ENCODE measurements at places on chromosomes 3 and 15.

GRCh38 chr15:40932156-40932555, 3.0 kb downstream of the DLL4 start:
- ATAC-seq, result no peak

- no peak for ATAC-seq
Observed at GRCh38 chr3:128784843-128785242, 58.9 kb downstream of the RAB7A start.

GRCh38 chr3:112730210-112730609, 89.3 kb upstream of the CCDC80 start:
- no peak for ATAC-seq

DNA sequence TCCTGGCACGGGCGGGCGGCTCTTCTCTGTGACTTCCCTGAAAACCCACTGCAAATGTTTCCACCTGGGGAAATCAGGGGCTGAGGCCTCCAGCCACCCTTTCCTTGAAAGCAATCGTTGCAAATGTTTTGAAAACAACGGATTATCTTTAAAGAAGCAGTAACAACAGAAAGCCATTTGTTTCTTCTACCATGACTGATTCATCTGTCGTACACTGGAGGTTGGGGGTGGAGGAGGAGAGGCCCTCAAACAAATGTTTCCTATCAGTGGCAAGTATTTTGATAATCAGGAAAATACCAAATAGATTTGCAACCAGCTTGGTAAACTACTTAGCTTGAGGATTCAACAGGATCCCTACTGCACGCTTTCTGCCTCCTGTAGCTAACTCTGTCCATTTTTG, 114.9 kb downstream of the PDZRN3 start:
- ATAC-seq, result no peak

DNA sequence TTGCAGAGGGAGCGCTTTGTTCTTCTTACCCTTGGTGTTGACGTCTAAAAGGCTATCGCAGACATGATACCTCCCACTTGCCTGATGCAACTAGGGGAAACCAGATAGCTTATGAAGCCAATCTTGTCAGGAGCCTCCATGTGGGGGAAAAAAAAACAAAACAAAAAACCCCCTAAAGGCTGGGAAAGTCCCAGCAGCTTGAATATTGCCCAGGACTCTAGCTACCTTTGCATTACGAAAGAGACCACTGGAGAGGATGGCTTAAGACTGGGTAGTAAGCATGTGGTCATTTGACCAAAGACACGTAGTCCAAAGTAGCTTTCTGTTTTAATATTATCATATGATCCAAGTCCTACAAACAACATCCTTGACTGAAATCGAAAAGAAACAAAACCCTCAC, 120.7 kb upstream of the WNT5A start:
- ATAC-seq, result no peak

DNA sequence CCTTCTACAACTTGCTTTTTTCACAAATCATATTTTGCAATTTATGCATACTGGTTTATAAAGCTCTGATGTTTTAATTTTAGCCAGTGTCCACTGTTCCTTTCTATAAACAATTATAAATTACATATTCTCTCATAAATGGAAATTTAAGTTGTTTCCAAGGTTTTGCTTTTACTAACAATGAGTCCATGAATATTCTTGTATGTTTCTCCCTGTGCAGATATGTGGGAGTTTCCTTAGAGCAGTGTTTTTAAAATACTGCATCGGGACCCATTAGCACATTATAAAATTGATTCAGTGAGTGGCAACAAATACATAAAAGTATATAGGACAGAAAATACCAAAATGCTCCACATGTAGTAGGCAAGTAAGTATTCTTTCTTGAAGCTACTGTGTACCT, 235.6 kb downstream of the PCCB start:
- ATAC-seq, result no peak

GRCh38 chr3:197471221-197472010, 84.4 kb downstream of the BDH1 start:
- ATAC-seq, result no peak

DNA sequence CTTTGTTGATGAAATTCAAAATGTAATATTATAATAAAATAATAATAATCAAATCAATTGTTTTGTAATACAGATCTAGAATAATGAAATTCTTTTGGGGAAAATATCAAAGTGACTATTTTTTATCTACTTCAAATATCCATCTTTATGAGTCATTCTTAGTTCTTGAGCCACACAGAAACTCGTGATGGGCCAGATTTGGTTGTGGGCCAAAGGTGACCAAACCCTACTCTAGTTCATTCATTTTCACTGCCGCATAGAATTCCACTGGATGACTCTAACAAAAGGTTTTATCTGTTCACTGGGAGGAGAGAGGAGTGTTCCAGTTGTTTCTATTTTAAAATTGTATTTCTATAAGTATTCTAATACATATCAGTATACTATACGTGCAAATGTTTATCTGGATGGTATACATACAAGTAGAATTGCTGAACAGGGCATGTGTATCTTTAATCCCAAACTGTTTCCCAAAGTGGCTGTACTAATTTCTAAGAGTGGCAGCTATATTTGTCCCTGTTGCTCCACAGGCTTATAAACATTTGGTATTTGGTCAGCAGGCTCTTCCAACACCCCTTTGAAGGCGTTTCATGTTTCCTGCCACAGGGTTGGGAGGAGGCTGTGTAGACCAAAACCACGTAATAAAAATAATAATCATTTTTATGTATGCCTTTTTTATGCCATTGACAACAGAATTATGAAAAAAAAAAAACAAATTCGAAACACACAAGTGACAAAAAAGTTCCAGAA, 7.3 kb upstream of the RTP3 start:
- ATAC-seq, result no peak

- ATAC-seq, result no peak
Observed at GRCh38 chr3:129855832-129856419, 37.6 kb downstream of the TMCC1 start.

DNA sequence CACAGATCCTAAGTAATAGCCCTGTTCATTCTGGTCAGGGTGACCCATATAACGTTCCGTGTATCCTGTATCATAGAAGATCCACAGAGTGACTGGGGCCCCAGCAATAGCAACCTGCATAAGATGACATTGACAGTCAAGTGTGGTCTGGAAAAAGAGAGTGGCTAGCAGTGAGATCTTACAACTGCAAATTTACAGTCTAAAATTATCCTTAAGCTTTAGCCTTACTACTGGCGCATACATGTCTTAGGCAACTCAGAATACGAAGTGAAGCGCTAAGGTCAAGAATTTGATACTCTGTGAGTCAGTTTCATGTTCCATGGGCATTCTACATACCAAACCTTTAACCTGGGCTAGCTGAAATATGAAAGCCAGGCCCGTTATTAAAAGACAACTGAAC, 29.2 kb upstream of the IGDCC4 start:
- ATAC-seq, result no peak

GRCh38 chr15:70242951-70243685, 145.4 kb upstream of the TLE3 start:
- ATAC-seq, result no peak

GRCh38 chr3:122112754-122113153, 57.6 kb downstream of the CD86 start:
- ATAC-seq, result no peak

DNA sequence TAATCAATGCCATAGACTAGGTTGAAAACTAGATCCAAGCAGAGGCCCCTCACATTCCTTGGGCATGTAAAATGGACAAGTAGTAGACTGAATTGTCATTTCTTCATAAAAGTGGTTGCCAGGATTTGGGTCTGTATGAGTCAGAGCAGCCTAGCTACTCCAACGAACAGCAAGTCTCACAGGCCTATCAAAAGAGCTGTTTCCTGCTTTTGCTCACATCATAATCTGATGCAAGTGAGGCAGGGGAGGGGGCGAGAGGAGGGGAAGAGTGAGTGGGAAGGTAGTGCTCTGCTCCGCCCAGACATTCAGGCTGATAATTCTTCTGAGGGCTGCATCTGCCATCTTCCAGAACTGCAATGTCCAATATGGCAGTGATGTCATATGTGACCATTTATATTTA, 228.9 kb upstream of the PRICKLE2 start:
- no peak for ATAC-seq

DNA sequence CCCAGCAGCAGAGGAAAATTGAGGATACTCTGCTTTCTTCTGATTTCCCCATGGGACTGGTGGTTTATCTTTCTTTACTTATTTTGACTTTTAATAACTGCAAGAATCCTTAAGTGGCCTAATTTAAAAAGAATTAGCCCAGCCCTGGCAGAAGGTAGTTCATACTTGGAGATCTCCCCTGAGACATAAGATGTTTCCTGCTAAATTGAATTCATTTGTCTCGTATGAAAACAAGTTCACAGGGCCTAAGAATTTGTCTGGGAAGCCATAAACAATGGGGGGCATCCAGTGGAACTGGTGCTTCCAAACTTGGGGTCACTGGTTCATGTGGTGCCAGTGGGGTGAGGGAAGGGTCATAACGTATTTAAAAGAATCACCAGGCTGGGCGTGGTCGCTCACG, 283.1 kb upstream of the RASGRP1 start:
- ATAC-seq, result no peak

- no peak for ATAC-seq
Observed at GRCh38 chr3:58556001-58556400, 19.0 kb upstream of the ACOX2 start.

GRCh38 chr3:45139372-45140140, 6.6 kb downstream of the CDCP1 start:
- ATAC-seq, result no peak

GRCh38 chr3:108862865-108863798, 40.5 kb downstream of the TRAT1 start:
- no peak for ATAC-seq

GRCh38 chr15:43775411-43775965, 1.3 kb downstream of the ELL3 start:
- ATAC-seq, result no peak

- ATAC-seq, result no peak
Observed at GRCh38 chr3:89562373-89562772, 455.0 kb downstream of the EPHA3 start.

- ATAC-seq, result no peak
Observed at GRCh38 chr3:4812591-4812990, 166.6 kb upstream of the BHLHE40 start.

DNA sequence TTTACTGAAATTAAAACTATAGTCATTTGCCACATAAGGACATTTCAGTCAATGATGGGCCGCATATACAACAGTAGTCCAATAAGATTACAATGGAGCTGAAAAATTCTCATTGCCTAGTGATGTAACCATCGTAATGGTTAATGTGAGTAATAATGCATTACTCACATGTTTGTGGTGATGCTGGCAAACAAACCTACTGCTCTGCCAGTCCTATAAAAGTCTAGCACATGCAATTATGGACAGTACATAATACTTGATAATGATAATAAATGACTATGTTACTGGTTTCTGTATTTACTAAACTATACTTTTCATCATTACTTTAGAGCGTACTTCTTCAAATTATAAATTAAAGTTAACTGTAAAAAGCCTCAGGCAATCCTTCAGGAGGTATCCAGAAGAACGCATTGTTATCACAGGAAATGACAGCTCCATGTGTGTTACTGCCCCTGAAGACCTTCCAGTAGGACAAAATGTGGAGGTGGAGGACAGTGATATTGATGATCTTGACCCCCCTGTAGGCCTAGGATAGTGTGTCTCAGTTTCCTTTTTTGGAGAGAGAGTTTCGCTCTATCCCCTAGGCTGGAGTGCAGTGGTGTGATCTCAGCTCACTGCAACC, 102.7 kb downstream of the ATP1B3 start:
- ATAC-seq, result no peak

GRCh38 chr3:24033818-24034217, 88.7 kb downstream of the NR1D2 start:
- no peak for ATAC-seq

DNA sequence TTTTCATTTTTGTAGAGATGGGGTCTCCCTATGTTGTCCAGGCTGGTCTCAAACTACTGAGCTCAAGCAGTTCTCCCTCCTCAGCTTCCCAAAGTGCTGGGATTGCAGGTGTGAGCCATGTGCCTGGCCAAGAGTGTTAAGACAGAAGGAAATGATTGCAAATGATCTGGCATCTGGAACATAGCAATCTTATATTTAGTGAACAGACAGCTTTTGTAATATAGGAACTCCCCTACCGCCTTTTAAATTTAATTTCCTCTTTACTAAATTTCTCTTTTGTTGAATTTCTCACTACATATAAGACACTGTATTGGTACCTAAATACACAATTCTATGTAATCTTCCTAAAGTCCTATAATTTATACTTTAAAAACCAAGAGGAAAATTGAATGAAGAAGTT, 13.1 kb downstream of the ANO10 start:
- no peak for ATAC-seq

DNA sequence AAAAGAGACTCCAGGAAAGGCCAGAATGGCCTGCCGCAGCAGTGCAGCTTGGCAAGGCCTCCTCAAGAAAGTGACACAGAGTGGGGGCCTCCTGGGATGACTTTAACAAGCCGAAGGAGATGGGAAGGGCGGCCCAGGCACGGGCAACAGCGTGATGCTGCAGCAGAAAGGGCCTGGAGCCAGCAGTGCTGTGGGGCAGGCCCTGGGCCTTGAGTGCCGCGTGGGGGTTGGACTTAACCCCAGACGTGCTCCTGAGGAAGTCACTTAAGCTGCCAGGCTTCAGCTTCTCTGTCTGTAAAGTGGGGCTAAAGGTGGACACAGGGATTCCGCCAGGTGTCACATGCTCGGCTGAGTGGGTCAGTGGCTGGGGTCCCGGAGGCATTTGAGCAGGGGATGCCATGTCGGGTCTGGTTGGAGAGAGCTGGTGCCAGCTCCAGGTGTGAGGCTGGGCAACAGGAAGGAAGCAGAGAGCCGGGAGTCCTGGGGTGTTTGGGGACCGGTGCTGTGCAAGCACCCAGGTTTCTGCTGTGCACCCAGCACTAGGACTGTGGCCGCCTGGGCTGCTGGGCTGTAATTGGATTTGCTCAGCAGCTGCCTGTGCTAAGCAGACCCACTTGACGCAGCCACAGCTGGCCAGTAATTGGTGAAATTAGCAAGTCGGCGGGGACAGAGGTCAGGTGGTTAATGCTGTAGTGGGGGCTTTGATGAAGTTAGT, 7.8 kb downstream of the DNAJB8 start:
- ATAC-seq, result no peak

DNA sequence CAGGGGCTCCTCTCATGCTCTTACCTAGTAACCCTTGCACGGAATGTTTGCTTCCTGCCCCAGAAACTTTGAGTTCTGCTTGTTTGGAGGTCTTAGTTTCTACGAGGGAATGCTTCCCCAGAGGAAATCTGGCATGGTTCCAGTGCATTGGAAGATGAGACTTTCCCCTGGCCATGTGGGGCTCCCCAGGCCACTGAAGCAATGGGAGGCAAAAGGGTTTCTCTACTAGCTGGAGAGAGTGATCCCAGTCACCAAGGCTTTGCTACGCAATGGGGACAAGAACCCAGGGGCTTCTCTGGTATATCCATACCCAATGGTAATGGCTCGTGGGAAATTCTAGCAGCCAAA, 44.2 kb upstream of the RPL32 start:
- ATAC-seq, result no peak

- ATAC-seq, result no peak
Observed at GRCh38 chr15:91887321-91887720, 33.8 kb downstream of the SLCO3A1 start.

- ATAC-seq, result peak; percentile 48
Observed at GRCh38 chr15:92921215-92922131, 21.3 kb downstream of the CHD2 start.

GRCh38 chr3:130783629-130784028, 37.0 kb upstream of the PIK3R4 start:
- no peak for ATAC-seq

GRCh38 chr3:179713643-179714090, 60.8 kb downstream of the USP13 start:
- no peak for ATAC-seq

All from stimulated activated memory B cell treated with anti-CD40 and anti-IgM and Interleukin-4, amounts not matched to agents 10 μg/mL and 1 μg/mL and 100 μg/mL, for 72 hours (primary cell).